Activated gamma-delta T cell treated with Interleukin-2 at 50 U/mL for 16 hours (primary cell): ENCODE measurements at places on chromosomes 7 and 10.

DNA sequence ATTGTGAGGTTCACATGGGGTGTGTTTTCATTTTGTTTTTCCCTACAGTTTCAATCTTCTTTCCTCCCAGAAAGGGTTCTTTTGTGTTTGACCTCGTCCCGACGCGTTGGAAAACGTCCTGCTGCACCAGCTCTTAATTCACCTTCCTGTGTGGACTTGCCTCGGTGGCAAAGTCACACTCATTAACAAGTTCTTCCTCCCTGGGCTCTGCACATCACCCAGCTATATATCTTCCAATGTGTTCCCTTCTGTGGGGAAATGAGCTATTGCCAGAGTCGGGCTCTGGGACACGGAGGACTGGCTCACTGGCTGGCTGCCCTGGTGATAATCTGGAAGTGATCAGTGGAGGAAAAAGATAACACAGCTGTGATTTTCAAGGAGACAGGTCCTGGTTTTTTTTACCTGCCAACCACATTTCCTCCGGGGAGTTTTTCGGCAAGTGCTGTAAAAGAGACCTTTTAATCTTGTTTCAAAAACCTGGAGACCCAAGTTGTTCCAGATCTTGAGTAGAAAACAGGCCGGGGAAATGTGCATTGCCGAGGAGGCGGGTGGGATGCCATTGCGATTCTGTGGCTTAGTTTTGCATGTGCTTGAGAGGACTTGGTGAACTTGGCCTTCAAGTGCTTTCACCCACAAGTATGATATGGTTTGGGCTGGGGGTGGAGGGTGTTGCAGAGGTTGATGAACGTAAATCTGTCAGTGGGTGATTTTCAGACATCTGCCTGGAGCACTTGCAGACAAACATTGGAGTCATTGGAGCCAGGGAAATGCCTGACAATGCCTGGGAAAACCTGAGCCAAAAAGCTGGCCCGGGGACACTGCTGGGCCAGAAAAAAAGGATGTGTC, 96.5 kb upstream of the CREB5 start:
- no peak for DNase-seq

GRCh38 chr10:131127138-131127589, 184.4 kb downstream of the TCERG1L start:
- DNase-seq = no peak

GRCh38 chr10:17138460-17139042, 8.9 kb upstream of the CUBN start:
- no peak for DNase-seq

DNA sequence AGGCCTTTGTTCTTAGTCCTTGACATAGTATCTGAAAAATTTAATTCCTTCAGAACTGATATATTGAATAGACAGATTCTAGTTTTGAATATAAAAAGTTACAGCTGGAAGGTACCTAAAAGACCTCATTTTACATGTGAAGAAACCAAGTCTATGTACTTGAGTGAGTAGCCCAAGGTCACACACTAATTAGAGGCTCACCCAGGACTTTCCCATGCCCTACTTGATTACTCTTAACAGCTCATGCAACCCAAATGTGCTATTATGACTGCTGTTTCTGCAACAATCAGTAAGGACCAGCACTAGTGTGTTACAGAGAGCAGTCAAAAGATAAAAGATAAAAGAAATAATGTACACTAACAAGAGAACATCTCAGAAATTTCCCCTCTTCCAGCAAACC, 40.7 kb upstream of the BET1 start:
- no peak for DNase-seq

DNA sequence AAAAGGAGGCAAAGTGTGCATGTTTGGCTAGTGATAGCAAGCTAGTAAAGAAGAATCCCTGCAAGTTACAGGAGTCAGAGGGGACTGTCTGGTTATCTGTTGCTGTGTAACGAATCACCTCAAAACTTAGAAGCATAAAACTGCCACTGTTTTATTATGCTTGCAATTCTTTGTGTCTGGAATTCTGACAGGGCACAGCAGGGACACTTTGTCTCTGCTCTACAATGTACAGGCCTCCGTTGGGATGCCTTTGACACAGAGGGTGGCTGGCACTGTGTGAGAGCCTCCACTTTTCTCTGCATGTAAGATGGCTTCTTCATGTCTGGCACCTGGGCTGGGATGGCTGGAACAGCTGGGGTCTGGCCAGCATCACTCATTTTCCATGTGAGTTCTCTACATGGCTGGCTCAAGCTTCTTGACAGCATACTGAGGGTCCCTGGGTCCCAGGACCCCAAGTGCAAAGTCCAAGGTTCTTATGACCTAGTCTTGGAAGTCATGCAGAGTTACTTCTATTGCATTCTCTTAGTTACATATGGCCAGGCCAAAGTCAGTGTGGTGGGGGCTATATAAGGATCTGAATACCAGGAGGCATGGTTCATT, 276.9 kb downstream of the RPS24 start:
- no peak for DNase-seq

GRCh38 chr7:129343099-129343700, 91.0 kb upstream of the STRIP2 start:
- DNase-seq = no peak

GRCh38 chr7:116426428-116427156, 72.9 kb upstream of the CAV2 start:
- DNase-seq = no peak
